ENCODE measurements at places on chromosomes 11 and 22. TPM values are rescaled to one million over a fixed set of nuclear protein-coding genes. Genes with fewer than 3 reads are reported as not detected.

The SLC22A8 gene
- not detected for total RNA-seq

The C11orf16 gene
- not detected for total RNA-seq

The SULT4A1 gene
- total RNA-seq = 0.83 TPM

The TPBGL gene
- not detected for total RNA-seq

The SLC22A25 gene
- not detected for total RNA-seq

The C22orf31 gene
- 0.15 TPM for total RNA-seq

The PSMD13 gene
- 115 TPM for total RNA-seq

The SLC22A6 gene
- total RNA-seq = not detected

The DKK3 gene
- total RNA-seq = 448 TPM

The SLCO2B1 gene
- under 0.01 TPM for total RNA-seq

The GP1BB gene
- 6.6 TPM for total RNA-seq

All from smooth muscle cell of trachea (primary cell).